Fibroblast of skin of scalp (primary cell): ENCODE measurements at places on chromosomes 4 and X.
A peak's percentile ranks its signal among the peaks of the same experiment; 100 is the strongest.

DNA sequence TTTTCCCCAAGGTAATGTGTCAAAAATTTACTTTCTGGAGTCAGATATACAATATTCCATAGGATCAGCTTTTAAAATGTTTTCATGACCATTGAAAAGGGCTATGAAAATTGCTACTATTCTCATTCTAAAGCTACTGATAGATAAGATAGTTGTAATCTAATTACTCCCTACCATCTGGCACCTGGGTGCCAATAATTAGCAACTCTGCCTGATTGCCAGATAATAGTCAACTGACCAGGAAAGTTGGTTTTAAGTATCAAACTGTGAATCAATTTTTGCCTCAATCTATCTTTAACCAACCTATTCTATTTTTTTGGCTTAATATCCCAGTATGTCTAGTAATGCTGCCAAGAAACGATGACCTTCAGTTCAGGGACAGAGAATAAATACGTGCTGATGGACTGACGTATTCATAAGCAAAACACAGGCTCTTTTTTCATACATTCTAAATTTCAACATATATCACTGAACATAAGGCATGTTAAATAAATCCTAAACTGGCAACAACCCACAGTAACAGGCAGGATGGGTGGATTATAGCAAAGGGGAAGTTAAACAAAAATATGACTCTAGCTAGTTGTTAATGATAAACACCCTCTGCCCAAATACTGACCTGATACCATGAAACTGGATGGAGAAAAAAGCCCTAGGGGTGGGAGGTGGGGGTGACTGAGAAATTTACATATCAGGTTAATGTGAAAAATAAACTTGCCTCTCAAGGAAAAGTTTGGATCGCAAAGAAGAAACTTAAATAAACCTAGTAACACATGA is 18.2 kb downstream of the SH3RF1 start:
- DNase-seq: no peak

DNA sequence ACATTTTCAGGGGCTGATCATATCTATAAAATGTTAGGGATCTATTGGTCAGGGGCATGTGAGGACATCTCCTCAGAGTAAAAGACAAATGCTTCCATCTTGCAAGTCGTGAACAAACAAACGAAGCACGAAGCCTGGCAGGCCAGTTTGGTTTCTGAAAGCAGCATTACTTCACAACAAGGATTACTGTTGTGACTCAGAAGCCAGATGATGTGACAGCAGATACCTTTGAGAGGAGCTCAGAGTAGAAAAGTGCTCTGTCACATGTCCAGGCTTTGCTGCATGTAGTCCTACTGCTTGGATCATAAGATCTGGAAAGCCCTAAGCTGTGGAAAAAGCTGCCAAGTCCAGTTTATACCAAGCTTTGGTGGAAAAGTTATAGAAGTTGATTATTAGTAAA is 1827.2 kb downstream of the ARAP2 start:
- no peak for DNase-seq

- DNase-seq: no peak
Observed at GRCh38 chr4:12987284-12987683, 496.9 kb downstream of the RAB28 start.

GRCh38 chr4:137531986-137532868 is at the start of gene PCDH18:
PCDH18 (minus strand) TSS chr4:137532494; CDS start chr4:137532088, 406 bp downstream.
- DNase-seq: peak; percentile 99

- DNase-seq: no peak
Observed at GRCh38 chr4:54741202-54741601, 83.4 kb downstream of the KIT start.

- DNase-seq: peak; percentile 51
Observed at GRCh38 chrX:40158036-40158706, 60.4 kb upstream of the BCOR start.

DNA sequence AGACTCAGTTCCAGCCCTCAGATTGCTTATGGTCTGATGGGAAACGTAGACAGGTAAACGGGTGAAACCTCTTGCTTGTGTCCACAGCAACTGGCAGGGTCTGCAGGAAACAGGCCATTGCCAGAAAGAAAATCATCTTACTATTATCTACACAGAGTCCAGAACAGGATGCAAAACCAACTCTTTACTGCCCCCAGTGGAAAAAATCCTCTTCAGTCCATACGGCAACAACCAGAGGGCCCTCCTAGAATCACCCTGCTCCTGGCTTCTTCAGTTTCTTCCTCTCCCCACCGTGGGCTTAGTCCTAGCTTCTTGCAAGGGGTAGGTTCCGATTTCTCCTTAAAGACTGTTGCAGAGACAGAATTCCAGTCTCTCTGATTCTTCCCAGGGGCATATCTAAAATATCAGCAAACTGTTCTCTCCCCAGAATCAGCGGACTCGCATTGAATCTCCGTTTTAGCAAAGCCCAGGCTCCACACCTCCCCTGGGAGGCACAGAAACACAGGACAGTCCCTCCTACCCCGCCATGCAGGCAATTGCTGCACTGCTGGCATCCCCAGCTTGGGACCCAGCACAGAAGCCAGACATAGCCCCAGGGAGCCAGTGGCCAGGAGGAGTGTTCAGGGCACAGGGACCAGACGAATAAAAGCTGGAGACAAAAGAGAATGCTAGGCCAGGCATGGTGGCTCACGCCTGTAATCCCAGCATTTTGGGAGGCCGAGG is 41.0 kb upstream of the SH3RF1 start:
- DNase-seq: peak; percentile 66
